ENCODE measurements at places on chromosomes 3 and 15.

DNA sequence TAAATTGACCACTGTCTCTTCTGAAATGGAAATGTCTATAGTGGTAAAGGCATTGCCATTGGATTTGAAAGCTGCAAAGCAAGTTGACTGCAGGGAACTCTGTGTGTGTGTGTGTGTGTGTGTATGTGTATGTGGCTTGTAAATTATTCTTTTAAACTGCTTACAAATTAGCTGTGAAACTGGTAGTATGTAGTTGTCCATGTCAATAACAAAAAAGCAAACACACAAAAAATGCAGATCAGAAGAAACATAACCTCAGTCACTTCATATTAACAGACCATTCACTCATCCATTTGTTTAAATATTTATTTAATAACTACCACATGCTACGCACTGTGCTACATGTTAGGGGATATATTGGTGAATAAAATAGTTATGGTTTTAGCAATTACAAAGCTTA, 837.7 kb downstream of the FHIT start:
- DNase-seq: no peak

DNA sequence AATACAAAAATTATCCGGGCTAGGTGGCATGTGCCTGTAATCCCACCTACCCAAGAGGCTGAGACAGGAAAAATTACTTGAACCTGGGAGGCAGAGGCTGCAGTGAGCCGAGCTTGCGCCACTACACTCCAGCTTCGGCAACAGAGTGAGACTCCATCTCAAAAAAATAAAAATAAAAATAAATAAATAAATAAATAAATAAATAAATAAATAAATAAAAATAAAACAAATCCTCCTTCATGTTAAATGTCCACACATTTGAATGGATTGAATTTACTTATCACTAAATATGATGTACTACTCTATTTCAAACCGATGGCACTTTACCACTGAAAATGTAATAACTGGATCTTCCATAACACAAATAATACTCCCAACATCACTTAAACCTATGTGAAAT, 36.3 kb downstream of the ZBTB20 start:
- no peak for DNase-seq

DNA sequence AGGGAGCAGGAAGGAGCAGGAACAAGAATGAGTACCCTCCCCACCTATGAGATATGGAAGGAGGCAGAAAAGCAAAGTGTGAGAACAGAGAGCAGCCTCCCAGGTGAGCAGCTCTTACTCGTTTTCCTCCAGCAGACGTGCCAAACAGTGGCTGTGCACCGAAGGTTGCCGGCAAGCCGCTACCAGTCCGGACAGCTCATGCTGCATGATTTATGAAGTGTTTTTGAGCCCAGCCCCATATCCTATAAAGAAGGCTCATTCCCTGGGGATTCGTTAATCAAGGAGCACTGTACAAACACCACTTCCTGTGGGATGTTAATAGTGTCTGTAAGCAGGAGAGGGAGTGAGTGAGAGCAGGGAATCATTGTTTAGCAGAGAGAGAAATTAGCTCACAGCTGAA, 118.3 kb upstream of the FOXB1 start:
- no peak for DNase-seq

- no peak for DNase-seq
Measured at GRCh38 chr3:40975711-40976121, 223.6 kb upstream of the CTNNB1 start.

DNA sequence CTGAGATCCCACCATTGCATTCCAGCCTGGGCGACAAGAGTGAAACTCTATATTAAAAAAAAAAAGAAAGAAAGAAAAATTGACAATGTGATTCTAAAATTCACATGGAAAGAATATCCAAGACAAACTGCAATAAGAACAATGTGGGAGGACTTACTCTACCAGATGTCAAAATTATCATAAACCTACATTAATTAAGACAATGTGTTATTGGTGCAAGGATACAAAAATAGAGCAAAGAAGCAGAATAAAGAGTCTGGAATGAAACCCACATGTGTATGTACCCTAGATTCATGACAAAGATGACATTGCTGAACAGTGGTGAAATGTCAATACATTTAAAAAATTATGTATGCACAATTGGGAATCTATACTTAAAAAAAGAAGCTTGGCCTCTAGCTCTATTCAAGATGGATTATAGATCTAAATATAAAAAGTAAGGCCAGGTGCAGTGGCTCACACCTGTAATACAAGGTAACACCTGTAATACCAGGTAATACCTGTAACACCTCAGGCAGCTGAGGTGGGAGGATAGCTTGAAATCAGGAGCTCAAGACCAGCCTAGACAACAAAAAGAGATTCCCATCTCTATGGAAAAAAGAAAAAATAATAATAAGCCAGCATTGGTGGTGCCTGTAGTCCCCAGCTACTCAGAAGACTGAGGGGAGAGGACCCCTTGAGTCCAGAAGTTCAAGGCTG, 45.7 kb downstream of the ZBTB11 start:
- no peak for DNase-seq

DNA sequence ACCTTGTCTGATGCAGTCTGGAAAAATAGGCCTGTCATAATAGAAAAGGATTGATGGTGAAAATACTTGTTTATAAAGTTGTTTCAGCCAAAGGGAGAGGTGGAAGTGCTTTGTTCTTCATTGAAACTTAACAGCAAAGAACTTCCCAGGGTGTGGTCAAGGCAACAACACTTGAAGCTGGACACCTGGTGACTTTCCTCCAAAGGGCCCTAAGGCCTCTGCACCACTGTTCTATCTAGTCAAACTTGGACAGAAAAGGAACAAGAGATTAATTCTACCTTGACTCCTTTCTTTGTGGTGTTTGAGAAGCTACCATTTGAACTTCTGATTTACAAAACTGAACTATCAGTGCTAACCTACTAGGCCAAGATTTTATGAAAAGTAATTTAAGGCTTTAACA, 102.0 kb downstream of the CMSS1 start:
- DNase-seq: no peak

DNA sequence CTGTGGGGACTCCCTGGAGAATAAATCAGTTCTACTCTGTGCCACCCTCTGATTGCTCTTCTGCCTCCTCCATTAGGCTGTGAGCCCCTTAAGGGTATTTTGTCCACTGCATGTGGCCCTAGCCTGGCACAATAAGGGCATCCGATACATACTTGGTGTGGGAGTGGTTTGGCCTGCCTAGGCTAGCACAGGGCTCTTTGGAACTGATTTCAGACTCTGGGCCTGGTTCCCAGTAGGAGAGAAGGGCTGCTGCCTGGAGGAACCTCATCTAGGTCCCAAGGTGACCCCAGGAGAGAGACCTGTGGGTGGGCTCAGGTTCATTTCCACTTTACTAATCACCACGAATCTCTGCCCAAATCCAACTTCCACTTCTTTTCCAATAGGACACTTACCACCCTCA, 5.3 kb upstream of the CTDSPL start:
- no peak for DNase-seq

- no peak for DNase-seq
Measured at GRCh38 chr3:135368316-135368715, 573.3 kb downstream of the EPHB1 start.

DNA sequence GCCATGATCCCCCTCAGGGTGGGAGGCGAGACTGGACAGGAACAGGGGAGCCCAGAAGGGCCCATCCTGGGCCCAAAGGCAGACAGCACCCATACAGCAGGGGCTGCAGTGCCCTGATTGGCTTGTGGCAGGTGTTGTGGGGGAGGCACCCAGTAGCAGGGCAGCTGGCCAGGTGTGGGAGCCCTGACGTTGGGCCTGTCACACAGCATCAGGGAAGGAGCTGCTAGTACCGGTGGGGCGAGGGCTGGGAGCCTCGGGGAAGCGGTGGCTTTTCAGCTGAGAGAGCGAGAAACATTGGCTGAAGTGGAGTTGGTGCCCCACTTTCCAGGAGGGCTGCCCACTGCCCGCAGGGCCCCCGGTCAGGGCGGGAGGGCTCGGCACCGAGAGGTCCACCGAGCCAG, 19.7 kb upstream of the CYP11A1 start:
- no peak for DNase-seq

DNA sequence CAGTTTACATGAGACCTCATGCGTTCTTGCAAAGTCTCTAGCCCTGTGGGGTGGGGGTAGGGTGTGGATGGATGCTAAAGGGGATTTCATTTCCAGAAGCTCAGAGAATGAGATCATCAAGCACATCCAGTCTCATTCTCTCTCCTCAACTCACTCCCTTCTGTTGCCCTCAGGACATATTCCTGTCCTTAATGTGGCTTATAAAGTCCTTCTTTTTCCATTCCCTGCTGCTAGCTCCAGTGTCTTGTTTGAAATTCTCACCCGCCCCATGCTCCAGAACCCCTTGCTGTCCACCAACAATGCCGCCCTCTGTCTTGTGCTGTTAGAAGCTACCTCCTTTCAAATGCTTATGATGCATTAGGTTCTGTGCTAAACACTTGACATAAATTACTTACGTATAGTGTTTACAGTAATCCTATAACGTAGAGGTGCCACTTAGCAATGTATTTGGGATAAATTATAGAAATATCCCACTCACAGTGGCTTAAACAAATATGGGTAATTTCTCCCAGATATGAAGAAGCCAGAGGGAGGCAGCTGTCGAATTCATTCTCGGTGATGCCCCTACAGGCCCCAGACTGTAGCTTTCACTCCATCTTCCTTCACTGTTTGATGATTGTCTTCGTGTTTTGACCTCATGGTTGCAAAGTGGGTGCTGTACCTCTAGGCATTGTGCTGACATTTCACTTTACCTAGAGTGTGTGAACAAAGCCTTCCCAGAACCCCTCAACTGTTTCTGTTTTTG, 273.1 kb upstream of the TBL1XR1 start:
- DNase-seq: no peak
